Kidney epithelial cell (primary cell): ENCODE measurements at places on chromosomes 2 and 18. TPM values are rescaled to one million over a fixed set of nuclear protein-coding genes. Genes with fewer than 3 reads are reported as not detected.

GRCh38 chr2:228689053-228689452 is 507.6 kb upstream of the SPHKAP start:
- no peak for DNase-seq

SLC39A6 gene
- total RNA-seq = 94.1 and 98.0 TPM in 2 replicates

LINC00305 gene
- total RNA-seq = not detected in 2 replicates

UGT1A4 gene
- total RNA-seq = not detected in 2 replicates

C2orf78 gene
- total RNA-seq = not detected in 2 replicates

RAB10 gene
- total RNA-seq = 183 and 201 TPM in 2 replicates
